ENCODE measurements at places on chromosomes 7 and 10.

DNA sequence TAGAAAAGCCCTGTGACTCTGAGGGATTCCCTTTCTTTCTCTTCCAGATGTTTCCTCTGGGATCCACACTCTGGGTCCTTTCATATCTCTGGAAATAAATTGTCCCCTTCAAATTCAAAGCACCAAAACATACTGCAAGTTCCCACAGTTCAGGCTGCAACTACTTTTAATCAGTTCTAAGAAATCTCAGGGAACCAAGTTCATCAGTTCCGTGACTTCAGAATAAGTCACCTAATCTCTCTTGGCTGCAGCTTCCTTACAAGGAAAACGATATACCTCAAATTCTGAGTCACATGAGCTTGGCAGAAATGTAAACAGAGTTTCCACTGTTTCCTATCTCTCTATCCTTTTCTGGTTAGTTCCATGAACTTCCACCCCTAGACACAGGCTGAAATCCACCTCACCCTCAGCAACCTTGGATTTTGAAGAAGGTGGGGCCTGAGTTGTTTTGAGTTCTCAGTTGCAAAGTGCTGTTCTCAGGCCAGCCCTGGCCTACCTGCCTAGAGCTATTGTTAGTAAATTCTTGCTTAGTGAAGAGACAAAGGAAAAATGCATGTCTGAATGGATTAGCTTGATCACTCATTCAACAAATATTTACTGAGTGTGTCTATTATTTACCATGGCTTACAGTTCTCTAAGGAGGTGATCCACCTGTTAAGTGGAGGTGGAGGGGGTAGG lies 59.3 kb upstream of the IL6 start:
- no peak for DNase-seq

GRCh38 chr10:45404087-45404769 lies 30.2 kb downstream of the ALOX5 start:
- DNase-seq, result no peak

DNA sequence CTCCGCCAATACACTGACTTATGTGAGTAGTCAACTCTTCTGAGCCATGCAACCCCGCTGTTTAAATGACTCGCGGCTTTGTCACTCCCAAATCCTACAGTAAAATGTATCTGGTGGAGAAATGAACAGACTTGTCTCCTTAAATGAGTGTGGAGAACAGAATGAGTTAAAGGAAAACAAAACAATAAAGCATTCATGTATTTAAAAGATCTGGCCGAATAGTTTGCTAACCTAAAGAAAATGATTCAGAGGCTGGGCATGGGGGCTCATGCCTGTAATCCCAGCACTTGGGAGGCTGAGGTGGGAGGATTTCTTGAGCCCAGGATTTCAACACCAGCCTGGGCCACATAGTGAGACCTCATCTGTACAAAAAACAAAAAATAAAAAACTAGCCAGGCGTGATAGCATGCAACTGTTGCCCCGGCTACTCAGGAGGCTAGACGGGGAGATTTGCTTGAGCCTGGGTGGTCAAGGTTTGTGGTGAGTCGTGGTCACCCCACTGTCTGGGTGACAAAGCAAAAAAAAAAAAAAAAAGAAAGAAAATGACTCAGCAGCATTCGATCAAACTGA lies 86.5 kb upstream of the PFKP start:
- no peak for DNase-seq

DNA sequence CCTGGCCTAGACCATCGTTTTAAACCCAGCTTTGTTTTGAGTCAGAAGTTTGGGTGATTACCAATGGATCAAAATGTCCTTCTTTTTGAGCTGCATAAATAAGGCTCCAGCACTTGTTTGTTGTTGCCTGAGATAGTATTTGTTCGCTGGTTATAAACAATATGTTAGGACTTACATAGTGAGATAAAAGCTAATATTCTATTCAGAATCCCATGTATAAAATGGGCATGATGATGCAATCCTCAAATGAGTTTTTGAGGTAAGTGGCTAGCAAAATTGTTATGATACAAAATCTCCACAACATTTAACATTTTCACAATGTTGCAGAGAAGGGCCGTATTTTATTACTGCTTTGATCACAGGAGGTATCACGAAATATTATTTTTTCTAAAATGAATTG lies 48.5 kb downstream of the CFAP43 start:
- no peak for DNase-seq

- DNase-seq, result no peak
Observed at GRCh38 chr7:25481891-25482290, 253.6 kb upstream of the NPVF start.

DNA sequence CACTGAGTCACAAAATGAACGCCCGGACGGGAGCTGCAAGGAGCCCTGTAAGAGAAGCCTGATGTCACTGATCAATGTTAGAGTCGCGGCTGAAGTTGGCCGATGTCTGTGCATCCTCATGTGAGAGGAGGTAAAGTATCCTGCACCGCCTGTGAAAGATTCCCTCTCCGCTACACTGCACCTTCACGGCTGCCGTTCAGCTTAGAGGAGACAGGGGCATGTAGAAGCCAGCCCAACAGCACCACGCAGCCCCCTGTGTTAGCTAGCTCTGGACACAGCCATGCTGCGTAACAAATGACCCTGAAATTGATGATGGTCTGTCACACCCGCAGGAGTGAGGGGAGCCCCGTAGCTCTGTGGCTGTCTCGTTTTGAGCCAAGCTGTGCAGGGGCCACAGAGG lies 81.5 kb upstream of the DIP2C start:
- DNase-seq, result no peak

Data from HS-27A (cell line).